ENCODE measurements at places on chromosomes 13 and 19.

GRCh38 chr13:33453936-33454335, 168.4 kb upstream of the STARD13 start:
- no peak for DNase-seq

DNA sequence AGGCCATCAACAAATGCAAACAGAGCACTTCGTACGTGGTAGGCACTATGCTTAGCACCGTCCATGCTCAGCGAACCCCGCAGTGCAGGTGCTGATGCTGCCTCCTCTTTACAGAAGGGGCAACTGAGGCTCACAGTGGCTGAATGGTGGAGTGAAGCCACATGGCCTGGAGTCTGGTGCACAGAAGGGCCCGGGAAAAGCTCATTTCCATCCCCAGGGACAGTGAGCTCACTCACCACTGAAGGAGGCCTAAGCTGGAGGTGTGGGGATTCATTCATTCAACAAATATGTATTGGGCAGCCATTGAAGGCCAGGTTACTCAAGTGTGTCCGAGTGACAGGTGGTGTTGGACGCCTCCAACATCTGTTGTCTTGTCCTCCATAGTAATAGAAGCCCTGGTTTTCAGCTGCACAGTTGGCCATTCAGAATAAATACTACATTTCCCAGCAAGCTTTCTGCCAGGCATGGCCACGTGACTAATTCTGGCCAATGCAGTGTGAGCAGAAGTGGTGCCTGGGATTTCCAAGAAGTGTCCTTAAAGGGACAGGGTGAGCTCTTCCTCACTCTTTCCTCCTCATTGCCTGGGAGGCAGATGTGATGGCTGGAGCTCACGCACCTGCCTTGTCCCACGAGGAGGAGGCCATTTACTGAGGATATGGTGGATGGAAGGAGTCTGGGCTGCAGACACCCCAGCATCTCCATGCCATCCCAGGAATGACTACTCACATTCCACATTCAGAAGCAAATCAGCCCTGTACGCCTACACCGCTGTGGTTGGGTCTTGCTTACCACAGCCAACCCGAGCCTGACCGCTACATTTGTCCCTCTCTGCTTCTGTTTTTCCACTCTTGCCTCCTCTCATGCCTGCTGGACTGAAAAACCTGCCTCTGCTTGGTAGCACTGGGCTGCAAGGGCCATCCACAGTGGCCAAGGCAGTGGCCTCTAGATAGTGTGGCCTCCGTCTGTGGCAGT, 2.3 kb upstream of the ZNRF4 start:
- peak; percentile 64 for DNase-seq

DNA sequence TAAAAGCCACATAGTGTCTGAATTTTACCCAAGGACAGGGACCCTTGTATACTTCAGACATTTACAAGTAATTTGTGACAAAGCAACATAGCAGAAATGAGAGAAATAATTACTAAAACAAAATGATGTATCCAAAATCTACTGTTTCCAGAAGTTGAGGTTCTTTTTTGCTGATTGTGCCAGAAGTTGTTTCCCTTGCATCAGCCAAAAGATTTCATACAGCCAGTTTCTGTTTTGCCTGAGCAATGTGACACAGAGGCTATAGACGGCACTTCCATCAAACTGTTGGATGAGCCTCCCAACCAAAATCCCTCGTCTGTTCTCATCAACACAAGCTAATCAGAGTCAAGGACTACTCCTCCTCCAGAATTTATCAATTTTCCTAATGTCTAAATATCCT, 913.2 kb upstream of the GPC6 start:
- DNase-seq, result no peak

DNA sequence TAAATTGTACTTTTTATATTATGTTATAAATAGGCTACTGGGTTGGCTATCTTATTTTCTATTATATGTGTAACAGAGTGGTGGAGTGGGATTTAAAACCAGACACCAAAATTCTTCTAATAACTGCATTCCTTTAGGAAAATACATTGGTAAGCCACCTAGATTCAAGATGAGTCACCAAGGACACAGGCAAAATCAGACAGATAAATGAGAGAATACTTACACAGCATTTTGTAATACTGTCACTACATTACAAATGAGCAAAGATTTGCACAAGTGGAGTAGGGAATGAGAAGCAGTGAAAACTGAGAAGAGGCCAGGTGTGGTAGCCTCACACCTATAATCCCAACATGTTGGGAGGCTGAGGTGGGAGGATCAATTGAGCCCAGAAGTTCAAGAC, 6.2 kb upstream of the SPART start:
- no peak for DNase-seq

GRCh38 chr13:25455146-25455545, 83.4 kb downstream of the ATP8A2 start:
- no peak for DNase-seq

- DNase-seq, result no peak
Observed at GRCh38 chr19:3524904-3525451, 14.0 kb upstream of the TEKTIP1 start.

GRCh38 chr13:98301721-98302120, 124.7 kb upstream of the RNF113B start:
- DNase-seq, result no peak

- peak; percentile 75 for DNase-seq
Observed at GRCh38 chr19:5369962-5370367, 29.4 kb upstream of the PTPRS start.

GRCh38 chr13:27942972-27943371, 23.2 kb downstream of the PDX1 start:
- no peak for DNase-seq

GRCh38 chr13:75373988-75374387, 108.0 kb downstream of the TBC1D4 start:
- DNase-seq, result no peak

- DNase-seq, result no peak
Observed at GRCh38 chr13:101417043-101417406, 717 bp upstream of the NALCN start.

GRCh38 chr19:2015608-2015950, at the start of gene BTBD2:
TSS of gene BTBD2 (minus strand) at chr19:2015714. CDS start at chr19:2015703, 11 bp downstream.
- no peak for DNase-seq

GRCh38 chr19:53538378-53539109, 599 bp downstream of the ZNF331 start:
- DNase-seq, result no peak

DNA sequence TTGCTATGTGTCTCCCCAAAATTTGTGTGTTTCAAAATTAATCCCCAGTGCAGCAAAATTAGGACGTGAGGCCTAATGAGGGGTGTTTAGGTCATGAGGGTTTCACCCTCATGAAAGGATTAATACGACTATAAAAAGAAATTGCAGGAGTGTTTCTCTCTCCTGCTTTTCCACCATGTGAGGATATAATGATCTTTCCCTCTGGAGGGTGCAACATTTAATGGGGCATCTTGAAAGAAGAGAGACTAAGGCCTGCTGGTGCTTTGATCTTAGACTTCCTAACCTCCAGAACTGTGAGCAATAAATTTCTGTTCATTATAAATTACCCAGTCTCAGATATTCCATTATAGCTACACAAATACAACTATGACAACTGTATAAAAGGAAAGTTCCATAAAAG, 183.2 kb downstream of the MYO16 start:
- DNase-seq, result no peak

DNA sequence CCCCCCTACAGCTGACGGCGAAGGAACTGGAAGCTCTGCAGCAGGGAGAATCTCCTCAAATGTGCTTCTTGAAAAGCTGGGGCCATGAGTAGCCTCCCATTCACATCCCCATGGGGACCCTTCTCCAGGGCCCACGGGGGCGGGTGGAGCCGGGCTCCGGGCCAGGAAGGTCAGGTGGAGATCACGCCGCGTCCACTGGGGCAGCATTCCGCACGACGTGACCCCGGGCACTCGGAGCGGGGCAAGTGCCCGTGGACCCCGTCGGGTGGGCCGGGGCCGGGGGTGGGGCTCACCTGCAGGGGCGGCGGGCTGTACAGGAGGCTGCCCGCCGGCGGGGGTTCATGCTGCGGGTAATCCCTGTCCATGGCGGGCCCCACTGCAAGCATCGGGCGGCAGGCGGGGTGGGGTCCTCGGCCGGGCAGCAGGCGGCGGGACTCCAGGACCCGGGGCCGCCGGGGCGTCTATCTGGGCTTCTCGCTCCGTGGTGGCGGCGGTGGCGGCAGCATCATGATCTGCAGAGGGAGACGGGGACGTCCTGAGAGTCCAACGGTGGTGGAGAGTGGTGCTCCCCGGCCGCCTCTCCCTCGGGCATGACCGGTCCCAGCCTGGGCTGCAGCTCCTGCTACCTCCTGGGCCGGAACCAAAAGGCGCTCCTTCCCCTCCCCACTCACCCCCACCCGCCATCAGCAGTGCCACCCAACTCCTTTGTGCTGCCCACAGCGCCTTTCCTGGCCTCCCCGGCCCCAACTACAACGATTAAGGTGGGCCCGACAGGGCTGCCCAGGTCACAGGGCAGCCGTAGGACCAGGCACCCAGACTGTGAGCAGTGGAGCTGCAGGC, 20.0 kb downstream of the SBNO2 start:
- DNase-seq, result no peak

DNA sequence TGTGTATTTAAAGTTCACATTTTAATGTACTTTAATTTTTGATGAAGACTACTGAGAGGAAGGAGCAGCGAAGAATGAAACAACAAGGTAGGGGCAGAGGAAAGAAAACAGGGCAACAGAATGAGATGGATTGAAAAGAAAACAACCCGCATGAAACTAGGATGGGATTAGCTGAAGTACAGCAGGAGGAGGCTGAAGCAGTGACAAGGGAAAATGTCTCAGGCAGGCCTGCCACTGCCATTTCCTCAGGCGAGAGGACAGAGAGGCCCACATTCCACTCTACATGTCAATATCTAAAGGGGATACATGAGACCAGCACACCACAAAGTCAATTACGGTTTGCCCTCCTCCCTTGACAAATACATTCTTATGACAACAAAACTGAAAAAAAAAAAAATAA, 1703.2 kb downstream of the EFNB2 start:
- DNase-seq, result no peak

DNA sequence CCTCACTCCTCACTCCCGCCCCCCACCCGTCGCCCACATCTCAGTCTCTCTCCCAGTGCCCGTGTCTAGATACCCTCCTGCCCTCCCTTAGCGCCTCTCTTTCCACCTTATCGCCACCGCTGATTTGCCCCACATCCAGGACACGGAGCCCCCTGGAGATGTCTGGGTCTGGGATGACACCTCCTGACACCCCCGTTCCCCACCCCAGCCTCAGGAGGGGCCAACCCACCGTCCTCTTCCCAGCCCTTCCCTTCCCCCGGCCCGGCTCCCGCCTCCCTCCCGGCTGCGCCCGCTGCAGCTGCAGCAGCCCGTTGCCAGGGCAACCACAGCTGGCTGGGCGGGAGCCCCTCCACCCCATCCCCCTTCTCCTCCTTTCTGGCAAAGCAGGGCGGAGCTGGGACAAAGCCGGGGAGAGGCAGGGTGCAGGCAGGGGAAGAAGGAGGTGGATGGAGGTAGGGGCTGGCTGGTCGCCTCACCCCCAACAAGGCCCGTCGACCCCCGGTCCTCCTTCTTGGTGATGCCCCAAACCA, 13.5 kb downstream of the DPF1 start:
- peak; percentile 67 for DNase-seq
